ENCODE measurements at places on chromosomes 6 and 20.
A peak's percentile ranks its signal among the peaks of the same experiment; 100 is the strongest.

DNA sequence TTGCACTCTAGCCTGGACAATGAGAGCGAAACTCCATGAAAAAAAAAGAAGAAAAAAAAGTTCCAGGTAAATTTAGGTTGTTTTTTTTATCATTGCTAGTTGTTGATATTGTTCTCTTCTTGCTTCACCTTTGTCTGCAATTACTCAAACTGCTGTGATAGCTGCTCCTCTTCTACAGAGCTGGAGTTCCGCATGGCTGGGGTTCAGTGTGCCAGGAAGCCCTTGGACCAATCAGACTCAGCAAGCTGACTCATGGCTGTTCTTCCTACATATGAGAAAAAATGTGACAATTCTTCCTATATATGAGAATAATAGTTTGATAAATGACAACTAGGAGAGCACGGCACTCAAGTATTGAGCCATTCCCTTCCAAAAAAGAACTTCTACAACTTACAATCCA is 28.4 kb downstream of the DPPA5 start:
- no peak for DNase-seq

DNA sequence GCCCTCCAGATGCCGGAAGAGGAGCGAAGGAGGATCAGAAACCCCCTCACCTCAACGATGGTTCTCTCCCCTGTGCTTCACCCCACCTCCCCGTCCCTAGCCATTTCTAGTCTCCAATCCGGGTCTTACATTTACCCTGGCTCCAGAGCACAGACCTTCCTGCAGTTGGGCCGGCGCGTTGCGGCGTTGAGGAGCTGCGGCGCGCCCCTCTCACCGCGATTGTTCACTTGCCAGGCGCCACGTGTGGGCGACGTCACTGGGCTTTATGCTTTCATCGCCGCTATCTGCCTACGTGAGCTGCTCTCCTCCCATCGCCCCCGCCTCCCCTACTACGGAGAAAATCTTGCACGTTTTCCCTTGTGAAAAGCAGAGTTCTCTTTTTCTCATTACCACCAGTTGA is at the start of gene CRISP2:
TSS of gene CRISP2 (minus strand) at position 198 of the 400 bp plus-strand sequence. CDS start 4,347 bp downstream, outside the sequence.
- no peak for DNase-seq

GRCh38 chr20:10427060-10427692 is 6.8 kb downstream of the MKKS start:
- peak; percentile 11 for DNase-seq

DNA sequence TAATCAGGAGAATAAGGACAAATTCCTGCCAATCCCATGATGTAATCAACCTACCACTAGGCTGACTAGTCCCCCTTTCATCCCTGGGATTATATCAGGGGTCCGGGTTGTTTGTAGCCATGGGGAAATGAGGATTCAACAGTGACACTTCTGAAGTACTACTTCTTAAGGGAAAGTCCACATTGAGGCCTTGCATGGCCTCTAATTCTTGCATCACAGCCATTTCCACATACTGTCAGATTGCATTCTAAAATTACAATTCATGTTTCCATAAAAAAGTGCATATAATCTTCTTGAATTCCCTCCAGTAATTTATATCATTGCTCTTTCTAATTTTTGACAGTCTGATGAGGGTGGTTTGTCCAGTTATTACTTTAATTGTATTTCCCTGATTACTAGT is 184.2 kb downstream of the PHF3 start:
- DNase-seq, result no peak

GRCh38 chr6:100404051-100404450 is 60.7 kb downstream of the SIM1 start:
- DNase-seq, result no peak

GRCh38 chr6:55734256-55734655 is 141.1 kb downstream of the BMP5 start:
- no peak for DNase-seq

DNA sequence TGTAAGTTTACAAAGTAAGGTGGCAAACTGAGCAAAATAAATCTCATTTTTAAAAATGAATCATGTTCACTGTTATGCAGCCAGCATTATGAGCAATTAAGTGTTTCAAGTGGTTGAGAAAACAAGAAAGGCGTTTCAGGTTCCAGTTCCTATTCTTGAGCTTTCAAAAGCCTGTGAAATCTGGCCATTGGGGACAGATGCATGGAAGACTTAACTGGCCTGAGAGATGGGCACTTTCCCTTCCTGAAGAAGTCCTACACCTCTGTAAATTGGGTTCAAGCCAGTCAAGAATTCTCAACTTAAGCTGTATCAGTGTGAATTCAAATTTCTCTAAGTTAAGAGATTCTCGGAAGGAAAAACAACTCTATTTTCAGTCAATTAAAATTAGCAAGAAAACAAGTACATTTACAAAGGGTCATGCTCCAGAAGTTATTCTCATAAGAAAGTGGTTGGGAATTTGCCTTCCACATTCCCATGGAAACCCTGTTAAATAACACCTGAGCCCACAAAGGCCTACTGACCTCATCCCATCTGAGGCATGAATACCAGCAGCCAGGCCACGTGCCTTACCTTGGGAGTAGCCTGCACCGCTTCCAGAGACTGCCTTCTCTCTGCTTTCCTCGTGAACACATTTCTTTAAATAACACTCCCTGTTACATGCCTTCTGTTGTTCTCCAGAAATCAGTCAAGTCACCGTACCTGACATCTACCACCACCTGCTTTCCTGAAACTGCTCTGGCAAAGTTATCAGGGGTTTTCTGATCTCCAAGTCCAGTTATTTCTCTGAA is 19.4 kb downstream of the MAP3K5 start:
- no peak for DNase-seq

GRCh38 chr20:24465730-24466129 is 3.7 kb upstream of the SYNDIG1 start:
- no peak for DNase-seq

DNA sequence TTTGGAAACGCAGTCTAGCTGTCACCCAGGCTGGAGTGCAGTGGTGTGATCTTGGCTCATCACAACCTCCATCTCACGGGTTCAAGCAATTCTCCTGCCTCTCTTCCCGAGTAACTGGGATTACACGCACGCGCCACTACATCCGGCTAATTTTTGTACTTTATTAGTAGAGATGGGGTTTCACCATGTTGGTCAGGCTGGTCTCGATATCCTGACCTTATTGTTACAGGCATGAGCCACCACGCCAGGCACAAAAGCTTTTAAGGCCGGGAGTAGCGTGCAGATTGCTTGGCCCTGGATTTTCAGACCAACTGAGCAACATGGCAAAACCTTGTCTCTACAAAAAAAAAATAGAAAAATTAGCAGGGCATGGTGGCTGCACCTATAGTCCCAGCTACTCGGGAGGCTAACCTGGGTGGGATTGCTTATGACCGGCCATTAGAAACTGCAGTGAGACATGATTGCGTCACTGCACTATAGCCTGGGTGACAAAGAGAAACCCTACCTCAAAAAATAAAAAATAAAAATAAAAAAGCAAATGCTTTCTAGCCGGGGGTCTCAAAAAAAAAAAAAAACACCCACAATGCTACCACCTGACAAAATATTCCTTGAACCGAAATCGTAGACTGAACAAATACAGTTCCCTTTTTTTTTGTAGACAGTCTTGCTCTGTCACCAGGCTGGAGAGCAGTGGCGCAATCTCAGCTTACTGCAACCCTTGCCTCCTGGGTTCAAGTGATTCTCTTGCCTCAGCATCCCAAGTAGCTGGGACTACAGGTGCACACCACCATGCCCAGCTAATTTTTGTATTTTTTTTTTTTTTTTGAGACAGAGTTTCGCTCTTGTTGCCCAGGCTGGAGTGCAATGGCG is 15.0 kb downstream of the RBM39 start:
- no peak for DNase-seq

DNA sequence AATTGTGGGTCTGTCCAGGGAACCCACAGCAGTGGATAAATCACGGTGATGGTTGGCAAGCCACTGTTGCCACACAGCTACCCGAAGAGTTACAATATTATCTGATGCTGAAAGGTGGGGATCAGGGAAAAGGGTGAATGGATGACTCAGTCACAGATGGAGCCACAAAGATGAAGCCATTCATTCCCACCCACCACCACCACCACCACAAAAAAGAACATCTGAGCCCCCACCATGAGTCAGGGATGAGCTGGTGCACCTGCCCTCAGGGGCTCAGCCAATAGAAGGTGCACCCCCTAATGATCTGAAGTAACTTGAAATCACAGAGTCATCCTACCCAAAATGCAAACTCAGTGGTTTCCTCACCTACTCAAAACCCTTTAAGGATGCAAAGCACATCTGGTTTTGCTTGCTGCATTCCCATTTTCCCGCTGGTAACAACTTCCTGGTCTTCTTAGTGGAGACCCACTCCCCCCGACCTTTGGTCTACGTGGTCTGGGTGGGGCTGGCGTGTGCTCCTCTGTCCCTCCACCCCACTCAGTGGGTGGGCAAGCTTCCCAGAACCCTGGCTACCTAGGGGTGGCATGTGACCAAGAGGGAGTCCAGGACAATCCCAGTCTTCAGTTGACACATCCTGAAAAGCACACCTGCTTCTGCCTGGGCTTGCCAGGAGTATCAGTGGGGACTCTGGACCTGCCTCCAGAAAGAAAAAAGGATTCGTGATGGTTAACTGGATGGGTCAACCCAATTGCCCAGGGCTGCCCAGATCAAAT is 125.5 kb downstream of the ANKRD60 start:
- no peak for DNase-seq

DNA sequence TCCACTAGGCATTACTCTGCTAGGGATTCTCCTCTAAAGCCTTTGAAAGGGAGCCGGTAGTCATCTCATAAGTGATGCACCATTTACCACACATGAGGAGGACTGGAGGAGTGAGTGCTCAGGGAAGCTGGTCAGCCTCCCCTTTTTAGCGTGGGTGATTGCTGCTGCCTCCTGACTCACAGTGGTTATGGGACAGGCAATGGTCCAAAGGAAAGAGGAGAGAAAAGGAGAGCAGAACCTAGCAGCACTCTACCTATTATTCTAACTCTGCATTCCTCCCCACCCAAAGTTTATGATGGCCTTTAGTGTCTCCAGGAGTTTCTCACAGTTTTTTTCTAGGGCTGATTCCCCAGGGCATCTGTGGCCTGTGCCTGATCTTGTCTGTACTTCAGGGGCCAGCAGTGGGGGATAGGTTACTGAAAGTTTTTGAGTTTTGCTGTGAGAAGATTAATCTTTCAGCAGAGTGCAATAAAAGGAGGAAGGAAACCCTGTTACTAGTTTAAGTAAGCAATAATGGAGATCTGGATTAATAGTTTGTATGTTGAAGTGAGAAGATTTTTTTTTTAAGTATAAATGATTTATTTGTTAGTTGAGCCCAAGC is 36.4 kb upstream of the GCLC start:
- no peak for DNase-seq

DNA sequence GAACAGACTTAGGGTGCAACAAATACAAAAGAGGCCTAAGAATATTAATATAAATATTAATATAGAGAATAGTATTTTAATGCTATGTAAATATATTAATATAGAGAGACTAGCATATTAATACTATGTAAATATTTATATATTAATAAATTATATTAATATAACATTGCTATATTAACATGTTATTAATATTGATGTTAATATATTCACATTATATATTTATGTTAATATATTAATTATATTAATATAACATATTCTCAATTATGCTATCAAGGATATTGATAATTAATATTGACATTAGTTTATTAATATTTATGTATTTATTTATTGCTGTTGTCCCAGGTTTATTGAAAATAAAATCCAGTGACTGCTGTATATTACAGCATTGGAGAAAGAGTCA is 1.1 kb upstream of the MAS1L start:
- DNase-seq, result no peak

DNA sequence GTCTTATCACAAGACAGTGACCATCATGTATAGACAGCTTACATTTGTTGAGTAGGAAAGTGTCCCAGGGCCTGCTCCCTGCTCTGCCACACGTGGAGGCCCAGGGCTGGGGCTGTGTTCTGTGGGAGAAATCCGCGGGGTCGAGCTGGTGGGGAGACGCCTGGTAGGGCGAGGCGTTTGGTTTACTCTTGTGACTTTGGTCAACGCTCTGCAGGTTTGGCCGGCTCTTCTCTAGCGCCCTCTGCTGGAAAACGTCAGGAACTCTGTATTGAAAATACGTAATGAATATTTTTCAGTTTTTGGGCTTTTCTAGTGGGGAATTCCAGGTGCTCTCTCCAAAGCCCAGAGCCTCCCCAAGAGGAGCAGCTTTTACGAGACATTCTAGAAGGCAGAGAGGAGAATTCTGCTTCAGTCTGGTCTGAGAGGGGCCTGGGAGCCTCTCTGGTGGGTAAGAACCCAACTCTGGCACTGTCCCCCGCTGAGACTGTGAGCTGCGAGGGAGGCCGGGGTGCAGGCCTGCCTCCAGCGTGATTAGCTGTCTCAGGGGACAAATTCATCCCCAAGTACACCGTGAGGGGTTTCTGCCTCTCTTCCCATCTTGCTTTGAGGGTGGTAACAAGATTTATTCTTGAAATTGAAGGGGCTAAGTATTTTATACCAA is 112.6 kb upstream of the RALGAPA2 start:
- peak; percentile 7 for DNase-seq

- no peak for DNase-seq
These were observed 780.3 kb downstream of the PHF3 start for GRCh38 chr6:64415926-64416325.

DNA sequence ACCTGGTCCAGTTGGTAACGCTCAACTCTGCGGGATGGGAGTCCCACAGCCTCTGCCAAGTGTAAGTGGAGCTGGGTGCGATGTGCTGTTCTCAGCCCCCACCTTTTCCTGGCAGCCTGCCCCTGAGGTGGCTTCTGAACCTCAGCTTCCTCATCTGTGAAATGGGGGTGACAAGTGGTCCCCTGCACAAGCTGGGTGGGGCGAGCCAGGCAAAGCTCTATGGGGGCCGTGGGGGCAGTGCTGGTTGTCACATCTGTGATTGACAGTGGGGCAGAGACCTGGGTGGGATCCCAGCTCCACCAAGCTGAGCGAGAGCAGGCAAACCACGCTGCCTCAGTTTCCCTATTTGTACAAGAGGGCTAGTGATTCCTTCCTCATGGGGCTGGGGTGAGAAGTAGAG is 162.6 kb downstream of the SYCP2 start:
- DNase-seq, result no peak

- DNase-seq, result no peak
These were observed 45.4 kb upstream of the NKX2-2 start for GRCh38 chr20:21559305-21559704.

- DNase-seq, result no peak
These were observed 175.2 kb upstream of the AFDN start for GRCh38 chr6:167651318-167652041.

DNA sequence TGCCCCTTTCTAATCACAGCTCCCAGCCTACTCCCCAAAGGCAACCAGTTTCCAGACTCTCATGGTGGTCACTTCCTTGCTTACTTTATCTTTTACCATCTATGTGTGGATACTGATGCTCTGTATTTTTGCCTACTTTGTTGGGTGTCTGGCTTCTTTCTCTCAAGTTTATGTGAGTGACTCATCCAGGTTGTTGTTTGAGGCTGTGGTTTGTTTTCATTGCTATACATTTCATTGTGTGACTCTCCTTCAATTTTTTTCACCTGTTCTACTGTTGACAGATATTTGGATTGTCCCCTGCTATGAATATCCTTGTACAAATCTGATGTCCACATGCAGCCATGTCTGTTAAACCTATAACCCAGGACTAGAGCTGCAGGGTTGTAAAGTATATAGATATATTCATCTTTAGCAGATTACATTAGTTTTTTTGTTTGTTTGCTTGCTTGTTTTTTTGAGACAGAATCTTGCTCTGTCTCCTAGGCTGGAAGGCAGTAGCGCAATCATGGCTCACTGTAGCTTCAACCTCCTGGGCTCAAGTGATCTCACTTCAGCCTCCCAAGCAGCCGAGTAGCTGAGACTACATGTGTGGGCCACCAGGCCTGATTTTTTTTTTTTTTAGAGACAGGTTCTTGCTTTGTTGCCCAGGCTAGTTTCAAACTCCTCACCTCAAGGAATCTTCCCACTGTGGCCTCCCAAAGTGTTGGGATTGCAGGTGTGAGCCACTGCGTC is 72.9 kb upstream of the EEF1E1 start:
- no peak for DNase-seq

- no peak for DNase-seq
These were observed 27.3 kb downstream of the KDM1B start for GRCh38 chr6:18182568-18182967.
